ENCODE measurements at places on chromosomes 3 and 15.

- no peak for DNase-seq
Measured at GRCh38 chr3:106263011-106263410, 394.2 kb upstream of the CBLB start.

GRCh38 chr3:55486857-55487380, at the start of gene WNT5A:
WNT5A (minus strand) TSS chr3:55487306; CDS start chr3:55486985, 321 bp downstream.
- peak; percentile 36 for DNase-seq

DNA sequence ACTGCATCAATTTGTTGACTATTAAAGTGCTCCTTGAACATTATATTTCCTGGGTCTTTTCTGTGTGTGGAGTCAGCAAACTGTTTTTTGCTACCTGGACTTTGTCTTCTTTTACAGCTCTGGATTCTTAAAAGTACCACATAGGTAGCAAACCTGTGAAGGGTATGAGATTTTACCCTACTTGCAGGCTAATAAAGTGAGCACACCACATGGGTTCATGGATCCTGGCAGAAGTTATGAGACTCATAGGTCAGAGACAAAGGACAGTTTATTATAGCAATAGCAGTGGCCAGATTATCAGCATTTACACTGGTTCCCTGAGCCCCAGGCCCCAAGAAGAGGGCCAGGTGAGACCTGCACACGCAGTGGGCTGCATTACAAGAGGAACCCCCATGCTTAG, 8.0 kb upstream of the SACM1L start:
- DNase-seq: no peak

DNA sequence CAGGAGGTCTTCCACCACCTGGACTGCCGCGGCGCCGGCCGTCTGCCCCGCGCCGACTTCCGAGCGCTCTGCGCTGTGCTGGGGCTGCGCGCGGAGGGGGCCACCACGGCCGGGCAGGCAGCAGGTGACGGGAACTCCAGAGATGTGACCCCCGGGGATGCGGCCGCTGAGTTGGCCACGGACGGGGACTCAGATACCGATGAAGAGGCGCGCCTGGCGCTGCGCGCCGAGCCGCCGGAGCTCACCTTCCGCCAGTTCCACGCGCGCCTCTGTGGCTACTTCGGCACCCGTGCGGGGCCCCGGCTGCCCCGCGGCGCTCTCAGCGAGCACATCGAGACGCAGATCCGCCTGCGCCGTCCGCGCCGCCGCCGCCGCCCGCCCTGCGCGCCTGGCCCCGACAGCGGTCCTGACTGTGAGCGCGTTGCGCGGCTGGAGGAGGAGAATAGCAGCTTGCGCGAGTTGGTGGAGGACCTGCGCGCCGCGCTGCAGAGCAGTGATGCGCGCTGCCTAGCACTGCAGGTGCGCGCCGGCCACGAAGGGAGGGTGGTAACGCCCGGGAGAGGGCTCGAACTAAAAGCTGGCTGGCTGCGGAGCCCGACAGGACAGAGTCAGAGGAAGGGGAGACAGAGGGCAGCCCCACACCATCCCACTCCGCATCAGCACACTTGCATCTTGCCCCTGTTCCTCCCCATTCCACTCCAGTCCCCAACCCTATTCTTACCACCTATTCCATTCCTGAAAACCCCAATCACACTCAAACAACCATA, 885 bp downstream of the EFCC1 start:
- DNase-seq: no peak

DNA sequence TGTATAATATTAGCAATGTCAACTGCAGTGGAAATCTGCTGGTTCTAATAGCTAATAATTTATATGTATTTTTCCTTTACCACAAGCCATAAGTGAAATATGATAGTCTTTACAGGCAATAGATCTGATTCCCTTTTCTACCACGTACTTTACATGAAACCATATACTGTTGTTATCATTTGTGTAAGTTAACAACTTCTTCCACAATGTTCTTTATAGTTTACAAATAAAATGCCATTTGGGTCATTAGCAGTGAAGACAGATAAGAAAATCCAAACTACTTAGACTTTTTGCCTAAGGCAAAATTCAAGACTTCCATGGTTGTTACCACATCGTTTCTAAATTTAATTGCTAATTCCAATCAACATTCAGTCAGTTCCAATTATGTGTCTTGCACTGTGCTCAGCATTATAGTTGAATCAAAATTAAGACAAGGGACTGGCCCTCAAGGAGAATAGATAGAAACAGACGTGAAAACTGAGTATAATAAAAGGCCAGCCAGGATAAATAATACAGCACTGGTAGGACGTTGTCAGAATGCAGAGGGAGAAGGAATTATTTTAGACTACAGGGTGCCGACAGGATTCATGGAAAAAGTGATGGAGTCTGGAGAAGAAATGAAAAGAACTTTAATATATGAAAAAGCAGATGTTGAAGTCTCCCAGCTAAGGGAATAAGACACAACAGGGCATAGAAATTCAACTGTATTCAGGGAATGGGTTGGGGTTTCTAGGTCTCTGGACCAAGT, 249.8 kb downstream of the ALCAM start:
- no peak for DNase-seq

- DNase-seq: no peak
Measured at GRCh38 chr15:29968099-29968894, 114.5 kb upstream of the GOLGA8J start.

DNA sequence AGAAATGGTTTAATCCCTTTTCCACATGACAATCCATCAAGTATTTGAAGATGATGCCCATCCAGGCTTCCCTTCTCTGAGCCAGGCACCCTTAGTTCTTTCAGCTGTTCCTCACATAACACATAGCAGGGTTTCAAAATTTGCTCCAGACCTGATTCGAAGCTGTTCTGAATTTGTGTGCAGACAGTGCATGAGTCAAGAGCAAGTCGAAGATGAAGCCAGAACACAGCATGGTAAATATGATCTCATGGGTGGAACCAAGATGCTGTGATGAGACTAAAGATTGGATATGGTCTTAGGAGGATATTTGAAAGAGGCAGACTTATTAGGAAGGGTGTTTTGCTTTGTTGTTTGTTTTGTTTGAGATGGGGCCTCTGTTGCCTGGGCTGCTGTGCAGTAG, 32.6 kb upstream of the PDE8A start:
- no peak for DNase-seq

DNA sequence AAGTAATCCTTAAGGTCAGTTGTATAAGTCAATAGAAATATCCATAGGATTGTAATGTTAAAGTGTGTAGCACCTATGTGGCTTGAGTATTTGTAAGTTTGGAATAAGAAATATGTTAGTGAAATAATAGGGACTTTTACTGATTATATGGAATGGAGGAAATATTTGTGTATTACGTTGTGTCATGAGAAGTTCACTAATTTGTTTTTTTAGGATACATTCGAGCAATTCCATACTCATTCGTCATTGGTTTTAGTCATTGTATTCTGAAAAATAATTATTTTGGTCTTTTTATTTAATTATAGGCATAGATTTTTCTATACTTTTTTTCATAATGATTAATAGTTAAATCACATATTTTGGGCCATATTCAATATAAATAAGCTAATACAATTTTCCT, 21.0 kb downstream of the MBNL1 start:
- no peak for DNase-seq

GRCh38 chr15:99122831-99123712, 18.2 kb downstream of the SYNM start:
- DNase-seq: no peak

GRCh38 chr15:100471933-100472332, 56.8 kb downstream of the CERS3 start:
- no peak for DNase-seq

DNA sequence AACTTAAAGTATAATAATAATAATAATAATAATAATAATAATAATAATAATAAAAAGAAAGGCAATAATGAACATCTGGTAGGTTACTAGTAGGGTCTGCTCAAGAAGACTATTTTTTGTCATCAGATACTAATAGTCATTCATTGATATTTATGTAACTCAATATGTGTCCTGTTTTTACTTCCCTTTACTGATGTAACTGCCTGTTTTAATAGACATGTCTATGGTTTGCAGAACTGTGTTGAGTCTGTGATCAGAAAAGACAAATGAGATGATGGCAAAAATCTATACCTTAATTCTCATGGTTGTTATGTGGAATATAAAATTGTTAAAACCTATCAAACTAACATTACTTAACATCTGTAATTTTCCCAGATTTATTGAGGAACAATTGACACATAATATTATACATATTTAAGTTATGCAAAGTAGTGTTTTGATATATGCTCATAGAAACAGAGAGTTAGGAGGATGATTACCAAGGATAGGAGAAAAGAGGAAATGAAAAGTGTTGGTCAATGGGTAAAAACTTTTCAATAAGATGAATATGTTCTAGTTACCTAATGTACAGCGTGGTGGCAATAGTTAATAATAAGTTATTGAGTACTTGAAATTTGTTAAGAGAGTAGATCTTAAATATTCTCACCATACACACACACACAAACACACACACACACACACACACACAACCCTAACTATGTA, 699.4 kb downstream of the ZPLD1 start:
- no peak for DNase-seq

GRCh38 chr3:185552358-185552877, at the start of gene LIPH:
LIPH (minus strand) TSS chr3:185552588; CDS start chr3:185552471, 117 bp downstream.
- DNase-seq: peak; percentile 66

DNA sequence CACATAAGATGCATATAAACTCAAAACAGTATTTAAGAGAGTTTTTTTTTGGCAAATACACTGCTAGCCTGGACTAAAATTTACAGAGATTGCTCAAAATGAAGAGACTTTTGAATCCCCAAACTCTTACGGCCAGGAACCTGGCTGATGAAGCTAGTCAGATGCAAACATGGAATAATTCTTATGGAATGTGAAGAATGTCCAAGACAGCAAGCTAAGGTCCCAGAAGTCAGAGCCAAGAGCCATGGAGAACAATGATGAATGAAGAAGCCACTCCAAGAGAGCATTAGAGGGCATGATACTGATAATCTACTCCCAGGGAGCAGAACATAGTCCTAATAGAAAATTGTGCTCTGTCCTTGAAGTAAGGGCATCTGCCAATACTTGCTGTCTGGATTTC, 705.5 kb downstream of the DIPK2A start:
- DNase-seq: no peak

GRCh38 chr3:72259755-72260587, 475.0 kb upstream of the PROK2 start:
- peak; percentile 38 for DNase-seq

DNA sequence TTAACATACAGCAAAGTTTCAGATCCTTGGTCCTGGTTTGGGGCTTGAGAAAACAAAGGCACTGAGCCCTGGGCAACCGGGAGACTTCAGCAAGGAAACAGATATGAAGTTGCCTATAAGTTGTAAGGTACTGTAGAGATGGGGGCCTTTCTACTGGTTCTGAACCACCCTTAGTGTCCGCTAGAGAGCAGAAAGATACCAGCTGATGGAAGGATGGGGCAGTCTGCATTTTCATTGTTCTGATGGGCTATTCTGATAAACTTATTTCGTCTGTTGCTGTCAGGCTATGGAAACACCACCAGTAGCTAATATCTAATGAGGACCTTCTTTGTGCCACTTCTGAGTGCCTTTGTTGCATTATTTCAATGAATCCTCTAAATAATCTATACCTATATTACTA, 38.7 kb downstream of the FGD5 start:
- no peak for DNase-seq

- DNase-seq: no peak
Measured at GRCh38 chr3:63795438-63795837, 23.7 kb upstream of the C3orf49 start.

Measured in GM13976 (cell line).